ENCODE measurements at places on chromosomes 11 and 22. TPM values are rescaled to one million over a fixed set of nuclear protein-coding genes. Genes with fewer than 3 reads are reported as not detected.

DNA sequence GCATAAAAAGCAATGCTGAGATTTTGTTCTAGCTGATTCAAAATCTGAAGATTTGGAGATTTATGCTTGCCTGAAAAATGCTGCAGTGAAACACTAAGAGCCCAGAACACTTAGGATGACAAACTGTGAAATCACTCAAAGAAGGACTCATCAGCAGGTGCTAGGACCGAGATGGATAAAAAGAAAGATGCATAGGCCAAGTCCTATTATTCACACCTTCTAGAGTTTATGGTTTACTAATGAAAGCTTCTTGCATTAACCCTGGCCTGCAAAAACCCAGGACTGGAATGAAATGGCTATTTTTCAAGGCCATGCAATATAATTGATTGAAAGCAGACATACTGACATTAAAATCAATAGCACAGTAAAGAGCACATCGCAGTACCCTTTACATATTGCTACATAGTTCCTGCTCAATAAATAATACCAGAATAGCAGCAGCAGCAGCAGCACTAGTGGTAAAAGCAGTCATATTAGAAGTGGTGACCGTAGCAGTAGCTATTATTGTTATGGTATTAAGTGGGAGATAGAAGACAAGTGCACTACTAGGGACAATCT lies 161.7 kb downstream of the RAB38 start:
- DNase-seq = no peak

DNA sequence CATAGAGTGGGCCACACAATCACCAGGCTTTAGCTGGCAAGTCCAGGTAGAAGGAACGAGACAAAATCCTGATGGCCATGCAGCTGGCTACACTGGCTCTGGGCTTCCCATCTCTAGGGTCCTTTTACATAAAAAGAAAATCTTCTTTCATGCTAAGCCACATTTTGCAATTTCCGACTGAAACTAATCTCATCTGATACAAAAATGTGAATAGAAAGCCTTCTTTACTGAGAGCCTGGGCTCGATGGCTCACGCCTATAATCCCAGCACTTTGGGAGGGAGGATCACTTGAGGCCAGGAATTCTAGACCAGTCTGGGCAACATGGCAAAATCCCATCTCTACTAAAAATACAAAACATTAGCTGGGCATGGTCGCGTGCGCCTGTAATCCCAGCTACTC lies 67.2 kb downstream of the MICAL3 start:
- DNase-seq = peak; percentile 39

DNA sequence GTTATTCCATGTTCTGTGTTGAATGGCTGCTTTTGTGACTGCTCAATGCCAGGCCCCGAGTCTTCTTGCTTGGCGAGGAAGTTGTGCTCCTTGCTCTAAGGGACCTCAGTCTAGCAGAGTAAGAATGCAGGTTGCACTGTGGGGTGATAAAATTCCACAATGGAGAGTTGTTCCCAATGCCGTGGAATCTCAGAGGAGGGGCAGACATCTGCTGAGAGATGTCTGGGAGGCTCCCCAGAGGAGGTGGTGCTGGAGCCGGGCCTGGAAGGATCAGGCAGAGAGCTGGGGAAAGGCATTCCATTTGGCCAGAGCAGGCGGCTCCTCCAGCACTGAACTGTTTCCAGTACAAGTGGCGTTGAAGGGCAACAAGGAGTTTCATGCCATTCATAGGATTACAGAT lies 55.2 kb downstream of the ST3GAL4 start:
- DNase-seq = no peak

GRCh38 chr22:42796081-42796480 lies 61.0 kb downstream of the ARFGAP3 start:
- peak; percentile 24 for DNase-seq

DNA sequence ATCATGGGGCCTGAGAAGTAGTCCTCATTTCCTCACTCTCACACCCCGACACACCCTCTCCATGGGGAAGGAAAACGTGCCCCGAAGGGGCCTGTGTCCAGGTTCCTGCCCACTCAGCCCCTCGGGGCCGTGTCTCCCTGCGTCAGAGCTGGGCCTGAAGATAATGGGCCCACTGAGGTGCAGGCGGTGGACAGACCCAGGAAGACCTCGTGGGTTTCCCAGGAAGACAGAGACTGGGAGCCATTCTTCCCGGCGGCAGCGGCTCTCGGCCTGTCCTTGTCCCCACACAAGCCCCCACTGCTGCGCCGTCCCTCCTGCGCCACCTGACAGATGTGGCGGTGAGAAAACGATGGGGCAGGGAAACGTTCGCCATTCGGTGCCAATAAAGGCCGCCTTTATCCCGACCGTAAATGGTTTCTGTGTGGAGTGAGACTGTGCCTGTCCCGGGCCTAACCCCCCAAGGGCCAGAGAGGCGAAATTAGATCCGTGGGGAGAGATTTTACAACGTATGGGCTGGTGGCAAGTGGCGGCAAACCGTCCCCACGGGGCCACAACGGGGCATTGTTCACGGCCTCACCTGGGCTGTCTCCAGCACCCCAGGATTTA lies 89.0 kb downstream of the CDKN1C start:
- DNase-seq = no peak

DNA sequence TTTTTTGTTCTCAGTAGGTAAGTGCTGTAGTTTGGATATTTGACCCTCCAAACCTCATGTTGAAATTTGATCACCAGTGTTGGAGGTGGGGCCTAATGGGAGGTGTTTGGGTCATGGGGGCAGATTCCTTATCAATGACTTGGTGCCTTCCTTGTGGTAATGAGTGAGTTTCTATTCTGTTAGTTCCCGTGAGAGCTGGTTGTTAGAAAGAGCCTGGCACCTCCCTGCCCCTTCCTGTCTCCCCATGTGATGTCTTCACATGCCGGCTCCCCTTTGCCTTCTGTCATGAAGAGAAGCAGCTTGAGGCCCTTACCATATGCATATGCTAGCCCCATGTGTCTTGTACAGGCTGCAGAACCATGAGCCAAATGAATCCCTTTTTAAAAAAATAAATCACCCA lies 138.3 kb downstream of the TMEM135 start:
- no peak for DNase-seq

GRCh38 chr11:33263549-33263948 lies 6.4 kb downstream of the HIPK3 start:
- DNase-seq = no peak

NXPE2 gene
- not detected for total RNA-seq

SYT12 gene
- total RNA-seq = 3.1 TPM

TMEM191B gene
- total RNA-seq = 0.84 TPM

IL18 gene
- 14.7 TPM for total RNA-seq

OR5AL1 gene
- not detected for total RNA-seq

ESAM gene
- total RNA-seq = 84.0 TPM
